Stimulated activated CD4-positive, alpha-beta T cell treated with anti-CD3 and anti-CD28 coated beads, Interleukin-1b, Interleukin-23, amount 100 ng/mL, for 1 hour (primary cell): ENCODE measurements at places on chromosomes 11 and 22.

GRCh38 chr11:114148013-114148382 is 88.5 kb downstream of the ZBTB16 start:
- no peak for DNase-seq

DNA sequence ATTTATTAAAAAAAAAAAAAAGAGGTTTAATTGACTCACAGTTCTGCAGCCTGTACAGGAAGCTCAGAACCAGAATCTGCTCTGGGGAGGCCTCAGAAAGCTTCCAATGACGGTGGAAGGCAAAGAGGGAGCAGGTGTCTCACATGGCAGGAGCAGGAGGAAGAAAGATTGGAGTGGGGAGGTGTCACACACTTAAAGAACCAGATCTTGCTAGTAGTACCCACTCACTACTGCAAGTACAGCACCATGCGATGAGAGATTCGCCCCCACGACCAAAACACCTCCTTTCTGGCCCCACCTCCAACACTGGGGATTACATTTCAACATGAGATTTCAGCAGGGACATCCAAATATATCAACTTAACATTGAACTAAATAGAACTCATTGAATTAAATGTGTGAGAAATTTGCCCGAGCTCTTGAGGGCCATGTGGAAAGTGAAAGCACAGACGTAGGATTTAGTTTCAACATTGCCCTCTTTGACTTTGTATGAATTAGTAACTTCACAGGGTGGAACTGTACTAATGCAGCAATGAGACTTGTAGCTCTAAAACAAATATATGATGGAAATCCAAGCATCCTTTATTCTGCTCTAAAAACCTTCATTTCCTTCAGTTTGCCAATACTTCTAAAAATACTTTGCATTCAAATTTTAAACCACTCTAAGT is 628.2 kb downstream of the FAM181B start:
- DNase-seq: no peak

- no peak for DNase-seq
Observed at GRCh38 chr11:126146454-126147192, 64.8 kb downstream of the RPUSD4 start.

DNA sequence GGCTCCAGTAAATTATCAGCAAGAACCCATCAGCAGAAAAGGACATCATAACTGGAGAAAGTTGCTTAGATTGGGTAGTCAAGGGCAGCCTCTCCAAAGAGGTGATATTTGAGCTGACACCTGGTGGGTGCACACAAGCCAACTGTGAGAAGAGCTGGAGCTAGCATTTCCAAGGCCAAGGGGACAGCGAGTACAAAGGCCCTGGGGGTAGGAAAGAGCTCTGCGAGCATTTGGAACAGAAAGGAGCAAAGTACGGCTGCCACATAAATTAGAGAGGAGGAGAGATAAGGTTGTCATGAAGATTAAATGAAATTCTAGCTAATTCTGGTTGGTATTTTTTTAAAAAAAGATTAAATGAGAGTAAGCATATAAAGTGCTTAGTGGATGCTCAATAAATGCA is 21.7 kb upstream of the SMCO4 start:
- DNase-seq: no peak

GRCh38 chr11:114060392-114061047 is 1.0 kb downstream of the ZBTB16 start:
- no peak for DNase-seq
